Daoy (cell line): ENCODE measurements at places on chromosomes 16 and 17. TPM values are rescaled to one million over a fixed set of nuclear protein-coding genes. Genes with fewer than 3 reads are reported as not detected.
A peak's percentile ranks its signal among the peaks of the same experiment; 100 is the strongest.

The CPHXL gene
- not detected in 2 replicates for total RNA-seq

The GINS2 gene
- total RNA-seq, result 31.4 and 38.1 TPM in 2 replicates

The MPP2 gene
- total RNA-seq, result 1.1 and 1.3 TPM in 2 replicates

The PLSCR3 gene
- 14.1 TPM in 2 replicates for total RNA-seq

The SOX15 gene
- 0.57 TPM in 1 of 2 replicates, not detected in the other for total RNA-seq

The AANAT gene
- total RNA-seq, result not detected in 2 replicates

The CSH2 gene
- total RNA-seq, result not detected in 2 replicates

DNA sequence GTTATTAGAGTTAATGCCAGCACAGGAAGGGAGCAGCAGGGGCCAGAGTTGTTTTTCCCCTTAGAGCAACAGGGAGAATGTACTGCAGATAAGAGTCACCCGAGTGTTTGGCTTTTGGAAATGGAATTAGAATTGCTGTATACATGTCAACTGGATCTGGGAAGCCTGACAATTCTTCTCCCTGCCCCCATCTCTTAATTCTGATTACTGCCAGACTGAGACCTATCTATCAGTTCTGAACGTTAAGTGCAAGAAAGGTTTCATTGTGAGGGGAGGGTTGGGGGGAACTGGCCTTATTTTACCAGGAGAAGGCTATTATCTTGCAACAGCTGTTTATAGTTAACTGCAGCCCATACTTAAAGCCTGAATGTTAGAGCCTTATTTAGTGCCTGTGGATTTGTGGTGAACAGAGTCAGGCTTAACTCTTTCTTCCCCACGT is 424.5 kb upstream of the CDH11 start:
- DNase-seq, result no peak

DNA sequence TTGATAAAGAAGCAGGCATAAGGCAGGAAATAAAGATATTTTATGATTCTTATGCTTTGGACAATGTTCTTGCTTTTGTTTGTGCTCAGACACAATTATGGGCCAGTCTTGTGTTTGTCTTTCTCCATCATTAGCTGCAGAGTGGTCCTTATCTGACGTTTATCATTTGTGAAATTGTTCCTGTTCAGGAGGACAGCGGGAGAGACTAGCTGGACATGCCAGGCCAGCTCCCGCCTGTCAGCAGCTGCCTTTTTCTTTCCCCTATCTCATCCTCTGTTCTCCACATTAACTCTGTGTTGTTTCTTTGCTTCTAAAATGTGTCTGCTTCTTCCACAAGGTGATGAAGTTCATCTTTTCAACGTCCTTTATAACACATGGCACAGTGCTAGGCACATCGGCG is 333.5 kb downstream of the NPIPA8 start:
- no peak for DNase-seq

DNA sequence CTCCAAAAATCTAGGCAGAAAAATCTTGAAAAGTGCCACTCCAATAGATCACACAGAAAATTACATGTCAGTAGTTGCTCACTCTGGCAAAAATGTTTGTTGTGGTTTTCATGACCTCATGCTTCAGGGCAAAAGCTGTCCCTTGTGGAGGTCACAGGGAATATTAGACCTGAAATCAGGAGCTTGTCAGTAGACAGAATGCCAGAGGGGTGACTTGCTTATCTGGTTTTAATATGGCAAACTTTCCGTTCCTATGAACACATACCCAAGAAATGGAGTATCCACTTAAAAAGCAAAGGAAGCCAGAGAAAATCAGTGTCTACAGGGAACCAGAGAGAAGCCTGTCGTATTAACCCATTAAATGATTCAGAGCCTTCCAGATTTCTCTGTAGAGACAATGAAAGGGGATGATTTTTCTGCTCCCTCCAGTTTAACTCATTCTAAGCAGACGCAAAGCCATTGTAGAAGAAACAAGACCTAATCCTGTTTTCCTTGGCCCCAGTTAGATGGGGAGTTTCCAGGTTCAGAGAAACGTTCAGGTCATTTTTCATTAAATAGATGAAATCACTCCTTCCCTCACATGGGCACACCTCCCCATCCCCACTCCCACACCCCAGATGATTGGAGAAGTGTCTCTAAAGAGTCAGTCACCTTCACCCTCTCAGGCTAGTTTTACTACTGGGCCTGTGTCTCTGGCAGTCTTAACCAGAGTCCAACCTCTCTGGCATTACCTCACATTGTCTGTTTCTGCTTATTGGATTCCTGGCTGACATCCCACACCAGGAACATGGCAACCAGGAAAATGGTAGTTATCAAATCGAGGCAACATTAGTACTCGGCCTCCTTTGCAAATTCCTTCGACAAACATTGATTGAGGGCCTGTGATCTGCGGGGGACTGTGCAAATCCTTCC is 6.0 kb downstream of the SOX9 start:
- DNase-seq, result peak; percentile 83

DNA sequence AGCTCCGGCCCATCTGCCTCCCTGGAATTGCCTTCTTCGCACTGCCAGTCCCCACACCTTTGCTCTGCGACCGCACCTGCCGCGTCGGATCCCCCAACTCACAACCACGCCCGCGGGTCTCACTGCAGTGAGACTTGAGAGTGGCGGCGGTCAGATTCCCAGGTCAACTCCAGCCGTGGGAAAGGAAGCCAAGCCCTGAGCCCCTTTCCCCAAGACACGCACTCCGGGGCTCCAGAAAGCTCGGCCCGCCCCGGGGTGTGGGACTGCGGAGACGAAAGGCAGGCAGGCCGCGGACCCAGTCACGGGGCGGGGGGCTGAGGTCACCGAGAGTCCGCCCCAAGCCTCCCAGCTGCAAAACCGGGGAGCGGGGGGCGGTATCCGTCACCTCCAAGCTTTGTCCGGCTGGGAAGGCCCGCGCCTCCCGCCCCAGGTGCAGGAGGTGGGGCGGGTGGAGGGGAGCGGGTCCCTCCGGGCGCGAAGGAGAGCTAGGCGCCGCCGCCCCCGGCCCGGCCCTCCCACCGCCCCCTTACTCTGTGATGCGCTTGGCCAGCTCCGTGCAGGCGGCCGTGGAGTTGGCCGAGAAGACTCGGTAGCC is 615 bp downstream of the PRPSAP1 start:
- no peak for DNase-seq

DNA sequence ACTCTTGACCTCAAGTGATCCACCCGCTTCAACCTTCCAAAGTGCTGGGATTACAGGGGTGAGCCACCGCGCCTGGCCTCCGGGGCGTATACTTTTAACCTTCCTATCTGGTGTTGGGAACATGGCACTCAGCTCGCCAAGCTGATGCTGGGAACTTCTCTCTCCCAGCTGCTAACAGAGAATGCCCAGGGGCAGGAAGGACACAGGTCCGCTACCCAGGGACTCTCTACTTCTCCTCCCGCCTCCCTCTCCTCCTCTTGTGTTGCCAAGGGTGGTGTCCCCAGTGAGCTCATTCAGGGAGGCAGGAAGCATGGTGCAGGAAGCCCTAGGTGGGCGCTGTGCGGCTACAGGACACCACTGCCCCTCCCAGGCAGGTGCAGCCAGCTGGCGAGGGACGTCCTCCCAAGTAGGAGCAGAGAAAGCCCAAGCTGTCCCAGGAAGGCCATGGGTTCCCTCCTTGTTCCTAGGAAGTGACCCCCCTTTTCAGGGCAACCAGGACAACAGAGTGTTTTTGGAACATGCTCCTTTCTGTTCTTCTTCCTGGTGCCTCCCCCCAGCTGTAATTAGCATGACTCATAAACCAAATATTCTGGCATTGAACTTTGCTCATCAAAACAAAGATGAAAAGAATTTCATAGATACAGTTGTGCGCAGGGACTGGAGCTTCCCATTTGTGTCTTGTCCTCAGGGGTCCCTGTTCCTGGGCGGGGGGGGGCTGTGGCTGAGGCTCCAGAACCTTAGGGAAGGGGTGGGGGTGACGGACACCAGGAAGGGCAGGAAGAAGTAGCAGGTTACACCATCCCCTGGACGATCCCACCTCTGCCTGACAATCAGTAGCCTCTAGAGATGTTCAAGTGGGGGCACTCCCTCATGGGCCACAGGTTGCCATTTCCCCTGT is 2.7 kb downstream of the C1QTNF1 start:
- peak; percentile 90 for DNase-seq

DNA sequence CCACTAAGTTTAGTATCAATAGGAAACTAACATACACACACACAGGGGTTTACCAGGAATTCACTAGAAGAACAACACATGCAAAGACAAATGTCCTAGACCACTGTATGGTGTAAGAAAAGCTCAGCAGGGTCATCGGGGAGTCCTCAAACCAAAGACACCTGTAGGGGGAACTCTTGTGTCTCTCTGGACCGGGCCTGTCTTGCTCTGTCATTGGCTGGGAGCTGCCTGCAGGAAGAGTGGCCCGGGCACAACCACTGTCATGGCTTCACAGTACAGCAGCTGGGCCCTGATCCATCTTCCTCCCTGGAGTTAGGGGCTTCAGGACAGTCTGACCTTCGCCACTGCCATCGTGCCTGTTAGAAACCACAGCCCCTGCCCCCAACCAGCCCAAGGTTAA is 263.6 kb upstream of the DYNLRB2 start:
- no peak for DNase-seq

DNA sequence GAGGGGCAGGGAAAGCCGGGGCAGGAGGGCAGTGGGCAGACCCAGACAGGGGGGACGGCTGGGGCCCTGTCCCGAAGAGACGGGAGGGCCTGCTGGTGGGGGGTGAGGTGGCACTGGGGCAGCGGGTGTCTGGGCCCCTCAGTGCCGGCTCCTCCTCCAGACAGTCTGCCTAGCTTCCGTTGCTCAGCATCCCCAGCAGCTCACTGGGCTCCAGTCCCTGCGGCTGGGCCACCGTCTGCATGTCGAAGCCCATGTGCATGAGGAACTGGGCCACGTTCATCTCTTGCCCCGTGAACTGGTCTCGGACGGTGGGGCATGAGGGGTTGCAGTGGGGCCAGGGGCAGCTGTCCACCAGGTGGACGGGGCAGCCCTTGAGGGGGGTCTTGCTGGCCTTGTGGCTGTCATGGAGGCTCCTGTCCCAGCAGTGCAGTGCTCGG is 5.8 kb upstream of the MYADML2 start:
- no peak for DNase-seq

DNA sequence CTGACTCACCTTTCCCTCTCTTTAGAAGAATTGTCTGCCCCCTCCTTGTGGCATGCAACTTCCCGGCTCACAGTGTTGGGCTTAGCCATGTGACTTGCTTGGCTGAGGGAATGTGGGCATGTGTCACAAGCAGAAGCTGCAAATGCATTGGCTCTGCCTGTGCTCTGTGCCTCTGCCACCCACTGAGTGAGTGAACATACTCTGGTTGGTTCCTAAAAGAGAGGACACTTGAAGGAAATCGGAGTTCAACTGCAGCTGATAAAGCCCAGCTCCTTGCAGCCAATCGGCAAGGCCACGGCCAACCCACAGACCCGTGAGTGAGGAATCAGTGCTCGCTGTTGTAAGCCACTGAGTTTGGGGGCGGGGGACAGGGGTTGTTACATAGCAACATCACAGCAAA is 10.9 kb upstream of the GINS2 start:
- DNase-seq, result peak; percentile 75

DNA sequence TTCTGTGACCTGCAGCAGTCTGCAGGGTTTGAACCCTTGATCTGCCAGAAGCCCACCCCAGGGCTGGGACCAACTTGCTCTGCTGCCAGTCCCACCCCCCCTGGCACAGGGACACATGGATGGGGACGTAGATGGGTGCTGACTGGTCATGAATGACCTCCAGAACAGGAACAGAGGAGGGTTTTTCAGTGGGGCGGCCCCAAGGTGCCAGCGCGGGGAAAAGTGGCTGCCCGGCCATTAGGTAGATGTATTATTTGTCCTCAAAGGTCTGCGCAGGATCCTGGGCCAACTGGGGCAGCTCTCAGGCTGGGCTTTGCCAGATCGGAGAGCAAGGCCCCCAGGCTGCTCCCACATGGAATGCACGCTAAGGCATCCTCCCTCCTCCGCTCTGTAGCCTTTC is 265.2 kb upstream of the TNRC6C start:
- no peak for DNase-seq

GRCh38 chr16:25030420-25031131 is 15.4 kb upstream of the ARHGAP17 start:
- DNase-seq, result no peak

DNA sequence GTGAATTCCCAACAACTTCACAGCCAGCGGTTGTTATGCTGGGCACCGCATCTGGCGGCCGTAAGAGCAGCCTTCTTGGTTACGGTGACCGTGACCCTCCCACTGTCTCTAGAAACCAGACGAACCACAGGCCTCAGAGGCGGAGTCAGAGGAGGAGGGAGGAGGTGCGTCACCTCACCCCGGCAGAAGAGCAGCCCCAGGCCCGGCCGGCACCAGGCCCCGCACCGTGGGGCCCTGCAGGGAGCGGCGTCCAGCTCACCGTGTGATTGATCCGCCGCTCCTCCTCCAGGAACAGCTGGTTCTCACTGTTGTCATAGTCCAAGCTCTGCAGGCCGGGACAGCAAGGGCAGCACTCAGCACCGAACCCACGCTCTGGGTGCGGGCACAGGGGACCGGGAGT is 13.7 kb downstream of the CLCN7 start:
- DNase-seq, result no peak

GRCh38 chr16:1159325-1159972 is 6.5 kb downstream of the CACNA1H start:
- no peak for DNase-seq

DNA sequence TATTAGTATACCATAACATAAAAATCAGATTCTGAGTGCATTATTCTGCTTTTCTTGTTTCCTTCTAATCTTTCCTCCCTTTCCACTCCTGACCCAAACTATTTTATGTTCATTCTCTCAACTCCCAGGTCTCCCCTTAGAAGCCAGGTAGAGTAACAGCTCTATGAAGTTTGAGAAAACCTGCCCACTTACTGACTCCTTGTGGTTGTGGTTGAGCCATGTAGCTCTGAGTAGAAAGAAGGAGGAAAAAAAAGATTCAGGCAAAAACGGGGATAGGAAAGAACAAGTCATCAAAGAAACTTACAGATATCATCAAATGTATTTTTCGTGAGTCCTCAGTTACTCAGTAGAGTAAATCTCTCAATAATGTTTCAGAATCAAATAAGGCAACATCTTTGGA is 216.7 kb downstream of the PMP22 start:
- no peak for DNase-seq

GRCh38 chr16:55470533-55471371 is 8.2 kb upstream of the MMP2 start:
- DNase-seq, result peak; percentile 75
